ENCODE measurements at places on chromosomes 12 and 14.

- no peaks in the 10 kb centered on the region for H3K36me3 ChIP-seq
- peak overlapping the region; percentile 98 for H3K27ac ChIP-seq
- no peak for DNase-seq
- H3K4me3 ChIP-seq: no peak overlapping the region
- H3K4me1 ChIP-seq: peaks cover 86% of the 10 kb centered on the region
These were observed 13.2 kb downstream of the PXN start for GRCh38 chr12:120252071-120252906.

GRCh38 chr12:67758521-67758920, 110.0 kb downstream of the DYRK2 start:
- H3K4me3 ChIP-seq: no peak overlapping the region
- H3K36me3 ChIP-seq: no peaks in the 10 kb centered on the region
- H3K27ac ChIP-seq: no peak overlapping the region

DNA sequence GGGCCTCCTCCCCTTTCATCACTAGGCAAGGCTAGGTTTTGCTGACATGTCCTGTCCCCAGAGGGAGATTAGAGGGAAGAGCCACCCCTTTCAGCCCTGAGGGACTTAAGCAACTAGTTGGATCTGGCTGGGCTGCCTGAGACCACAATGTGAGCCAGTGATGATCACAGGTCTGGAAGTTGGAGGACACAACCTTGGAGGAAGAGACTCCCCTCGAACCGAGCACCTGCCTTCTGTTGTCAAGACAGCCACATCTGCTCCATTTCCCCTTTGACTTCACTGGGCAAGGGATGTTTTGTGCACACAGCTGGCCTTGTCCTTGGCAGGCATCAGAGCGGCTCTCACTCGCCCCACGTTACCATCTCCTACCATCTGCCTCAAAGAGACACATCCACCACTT, 31.4 kb downstream of the MVK start:
- no peak overlapping the region for H3K27ac ChIP-seq
- H3K36me3 ChIP-seq: no peaks in the 10 kb centered on the region
- peaks cover 10% of the 10 kb centered on the region for H3K4me1 ChIP-seq
- H3K27me3 ChIP-seq: no peaks in the 10 kb centered on the region

- H3K27ac ChIP-seq: peak overlapping the region; percentile 77
- H3K4me3 ChIP-seq: no peak overlapping the region
- peaks cover 59% of the 10 kb centered on the region for H3K4me1 ChIP-seq
- no peaks in the 10 kb centered on the region for H3K27me3 ChIP-seq
- no peaks in the 10 kb centered on the region for H3K36me3 ChIP-seq
These were observed 25.0 kb downstream of the SH2B3 start for GRCh38 chr12:111430433-111431353.

- no peaks in the 10 kb centered on the region for H3K36me3 ChIP-seq
- no peaks in the 10 kb centered on the region for H3K27me3 ChIP-seq
- DNase-seq: no peak
- no peak overlapping the region for H3K27ac ChIP-seq
- no peak overlapping the region for H3K4me3 ChIP-seq
These were observed 23.2 kb downstream of the NGDN start for GRCh38 chr14:23492618-23493272.

DNA sequence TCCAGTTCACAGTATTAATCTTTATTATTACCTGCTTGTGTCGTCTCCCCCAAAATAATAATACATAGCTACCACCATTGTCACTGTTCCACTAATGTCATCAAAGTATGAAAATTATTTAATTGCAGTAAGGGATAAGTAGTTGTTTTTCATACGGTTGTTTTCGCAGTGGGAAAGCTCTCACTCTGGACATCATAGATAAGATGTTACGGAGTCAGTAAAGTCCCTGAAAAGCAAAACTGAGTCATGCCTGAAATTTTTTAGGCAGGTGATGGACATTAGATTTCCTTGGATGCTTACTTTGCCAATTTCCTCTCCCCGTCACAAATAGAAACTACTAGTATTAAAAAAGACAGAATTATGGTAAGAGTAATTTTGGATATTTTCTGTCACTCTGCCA, 13.2 kb downstream of the PNP start:
- no peaks in the 10 kb centered on the region for H3K4me1 ChIP-seq
- H3K27me3 ChIP-seq: no peaks in the 10 kb centered on the region
- no peak for DNase-seq

GRCh38 chr14:102481791-102482238, 27.8 kb downstream of the ANKRD9 start:
- H3K4me3 ChIP-seq: no peak overlapping the region
- DNase-seq: no peak
- no peaks in the 10 kb centered on the region for H3K36me3 ChIP-seq
- no peaks in the 10 kb centered on the region for H3K27me3 ChIP-seq
- peaks cover 41% of the 10 kb centered on the region for H3K4me1 ChIP-seq
- peak overlapping the region; percentile 45 for H3K27ac ChIP-seq

DNA sequence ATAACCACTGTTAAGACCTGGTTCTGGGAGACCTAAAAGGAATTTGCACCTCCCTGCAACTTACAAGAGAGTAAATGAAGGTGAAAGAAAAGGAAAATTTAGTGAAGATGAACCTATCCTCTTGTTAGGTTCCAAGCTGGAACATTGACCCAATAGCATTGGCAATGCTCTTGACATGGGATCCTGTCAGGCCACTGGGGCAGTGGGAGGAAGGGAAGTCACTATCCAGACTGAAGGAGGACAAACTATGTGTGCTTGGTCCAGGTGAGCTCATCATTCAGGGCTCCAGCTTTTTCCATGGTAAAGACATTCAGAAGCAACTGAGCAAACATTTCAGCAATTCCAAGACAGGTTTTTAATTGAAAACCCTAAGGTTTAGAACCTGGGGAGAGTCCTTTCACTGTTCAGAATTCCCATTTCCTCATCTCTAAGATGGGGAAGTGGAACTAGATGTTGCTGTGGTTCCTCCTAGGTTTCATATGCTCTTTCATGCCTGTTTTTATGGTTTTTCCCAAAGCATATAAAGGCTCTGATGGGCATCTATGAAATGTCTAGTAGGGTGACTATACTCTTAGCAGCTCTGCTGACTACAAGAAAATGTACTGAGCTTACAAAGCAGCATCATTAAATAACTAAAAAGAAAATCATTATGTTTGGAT, 33.1 kb downstream of the MAPK1IP1L start:
- H3K27me3 ChIP-seq: no peaks in the 10 kb centered on the region
- no peaks in the 10 kb centered on the region for H3K4me1 ChIP-seq
- H3K4me3 ChIP-seq: no peak overlapping the region

- H3K27ac ChIP-seq: peak overlapping the region; percentile 58
- no peak overlapping the region for H3K4me3 ChIP-seq
- no peak for DNase-seq
- H3K36me3 ChIP-seq: no peaks in the 10 kb centered on the region
- peaks cover 28% of the 10 kb centered on the region for H3K4me1 ChIP-seq
These were observed 2.9 kb downstream of the SCNN1A start for GRCh38 chr12:6372403-6373003.

- no peaks in the 10 kb centered on the region for H3K4me1 ChIP-seq
- no peak overlapping the region for H3K4me3 ChIP-seq
- H3K27ac ChIP-seq: no peak overlapping the region
- no peaks in the 10 kb centered on the region for H3K27me3 ChIP-seq
- no peaks in the 10 kb centered on the region for H3K36me3 ChIP-seq
- DNase-seq: no peak
These were observed 228.6 kb downstream of the DACT1 start for GRCh38 chr14:58866391-58866790.

Data from gastrocnemius medialis (tissue), 4 donors.